Stimulated activated CD8-positive, alpha-beta memory T cell treated with anti-CD3 and anti-CD28 coated beads, Interleukin-2, amount 100 ng/mL, for 48 hours (primary cell): ENCODE measurements at places on chromosomes 16 and 17.

GRCh38 chr16:46427340-46428107, 193.7 kb downstream of the SHCBP1 start:
- no peak for DNase-seq

DNA sequence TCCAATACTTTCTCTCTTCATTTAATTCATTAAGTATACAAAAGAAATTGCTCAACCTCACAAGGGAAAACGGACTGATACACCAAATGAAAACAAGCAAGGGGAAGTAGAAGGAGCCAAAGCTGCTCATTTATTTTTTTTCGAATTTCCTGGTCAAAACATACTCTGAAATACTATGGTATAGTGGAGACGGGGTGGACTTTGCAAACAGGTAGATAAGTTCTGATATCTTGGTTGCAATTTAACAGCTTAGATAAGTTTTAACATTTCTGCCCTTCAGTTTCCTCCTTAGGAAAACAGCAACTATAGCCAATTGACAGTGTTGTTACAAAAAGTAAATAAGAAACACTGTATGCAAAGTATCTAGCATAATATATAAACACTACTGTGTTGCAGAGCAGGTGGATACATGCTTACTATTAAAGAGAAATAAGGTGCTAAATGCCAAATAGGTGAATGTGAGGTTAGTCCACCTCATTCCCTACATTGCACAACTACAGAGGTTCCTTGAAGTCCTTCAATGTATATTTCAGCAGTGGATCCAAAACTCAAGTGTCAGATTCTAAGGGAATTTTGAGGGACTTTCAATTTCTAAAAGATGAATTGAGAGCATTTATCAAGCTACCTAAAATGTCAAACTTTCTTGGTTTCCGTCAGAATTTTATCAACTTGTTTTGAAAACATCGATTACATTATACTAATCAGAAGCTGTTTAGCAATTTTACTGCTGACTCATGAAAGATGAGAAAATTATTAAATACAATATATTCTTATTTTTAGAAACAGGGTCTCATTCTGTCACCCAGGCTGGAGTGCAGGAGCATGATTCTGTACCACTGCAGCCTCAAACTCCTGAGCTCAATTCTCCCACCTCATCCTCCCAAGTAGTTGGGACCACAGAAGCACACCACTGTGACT, 11.0 kb downstream of the CCDC47 start:
- no peak for DNase-seq

GRCh38 chr17:80836658-80836965, 155.0 kb upstream of the CHMP6 start:
- DNase-seq: no peak

DNA sequence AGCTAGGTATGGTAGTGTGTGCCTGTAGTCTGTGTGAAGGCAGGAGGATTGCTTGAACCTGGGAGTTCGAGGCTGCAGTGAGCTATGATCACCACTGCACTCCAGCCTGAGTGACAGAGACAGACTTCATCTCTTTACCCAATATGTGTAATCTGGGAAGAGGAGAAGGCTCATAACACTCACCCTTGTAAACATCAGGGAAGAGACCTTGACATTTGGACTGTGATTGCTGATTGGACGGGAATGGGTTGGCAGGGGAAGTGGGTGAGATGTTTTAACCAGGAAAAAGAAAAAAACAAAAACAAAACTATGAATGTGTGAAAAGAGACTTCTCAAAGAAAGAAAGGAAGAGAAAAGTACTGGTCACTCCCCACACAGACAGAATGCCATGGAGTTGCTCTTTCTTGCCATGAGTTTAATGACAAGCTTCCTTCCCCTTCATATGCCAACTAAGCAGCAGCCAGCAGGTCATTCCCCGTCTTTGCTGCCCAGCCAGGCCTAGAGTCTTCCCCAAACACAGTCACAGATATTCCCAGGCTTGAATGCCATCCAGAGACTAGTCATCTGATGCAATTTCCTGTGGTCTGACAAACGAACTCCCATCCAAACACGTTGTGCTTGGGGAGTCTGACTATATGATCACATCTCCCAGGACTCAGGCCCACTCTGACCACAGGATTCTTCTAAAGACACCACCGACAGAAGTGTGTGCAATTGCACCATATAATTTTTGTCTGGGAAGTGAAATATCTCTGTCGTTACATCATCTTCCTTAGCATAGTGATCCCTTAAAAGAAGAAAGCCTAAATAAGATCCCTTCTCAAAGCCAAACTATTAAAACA, 3.6 kb upstream of the XAF1 start:
- no peak for DNase-seq

DNA sequence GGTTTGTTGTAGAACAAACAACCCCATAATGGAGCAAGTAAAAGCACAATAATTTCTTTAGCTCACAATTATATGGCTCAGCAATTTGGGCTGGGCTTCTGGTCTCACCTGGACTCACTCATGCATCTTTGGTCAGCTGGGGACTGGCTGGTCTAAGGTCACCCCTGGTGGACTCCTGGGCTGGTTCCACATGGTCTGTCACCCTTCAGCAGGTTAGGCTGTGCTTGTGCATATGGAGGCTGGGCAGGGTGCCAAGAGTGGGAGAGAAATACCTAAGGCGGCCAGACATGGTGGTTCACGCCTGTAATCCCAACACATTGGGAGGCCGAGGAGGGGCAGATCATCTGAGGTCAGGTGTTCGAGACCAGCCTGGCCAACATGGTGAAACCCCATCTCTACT, 27.0 kb upstream of the SMURF2 start:
- DNase-seq: no peak

- no peak for DNase-seq
Observed at GRCh38 chr17:60823515-60823914, 145.9 kb downstream of the BCAS3 start.

- no peak for DNase-seq
Observed at GRCh38 chr16:85042167-85042526, 14.6 kb downstream of the KIAA0513 start.

DNA sequence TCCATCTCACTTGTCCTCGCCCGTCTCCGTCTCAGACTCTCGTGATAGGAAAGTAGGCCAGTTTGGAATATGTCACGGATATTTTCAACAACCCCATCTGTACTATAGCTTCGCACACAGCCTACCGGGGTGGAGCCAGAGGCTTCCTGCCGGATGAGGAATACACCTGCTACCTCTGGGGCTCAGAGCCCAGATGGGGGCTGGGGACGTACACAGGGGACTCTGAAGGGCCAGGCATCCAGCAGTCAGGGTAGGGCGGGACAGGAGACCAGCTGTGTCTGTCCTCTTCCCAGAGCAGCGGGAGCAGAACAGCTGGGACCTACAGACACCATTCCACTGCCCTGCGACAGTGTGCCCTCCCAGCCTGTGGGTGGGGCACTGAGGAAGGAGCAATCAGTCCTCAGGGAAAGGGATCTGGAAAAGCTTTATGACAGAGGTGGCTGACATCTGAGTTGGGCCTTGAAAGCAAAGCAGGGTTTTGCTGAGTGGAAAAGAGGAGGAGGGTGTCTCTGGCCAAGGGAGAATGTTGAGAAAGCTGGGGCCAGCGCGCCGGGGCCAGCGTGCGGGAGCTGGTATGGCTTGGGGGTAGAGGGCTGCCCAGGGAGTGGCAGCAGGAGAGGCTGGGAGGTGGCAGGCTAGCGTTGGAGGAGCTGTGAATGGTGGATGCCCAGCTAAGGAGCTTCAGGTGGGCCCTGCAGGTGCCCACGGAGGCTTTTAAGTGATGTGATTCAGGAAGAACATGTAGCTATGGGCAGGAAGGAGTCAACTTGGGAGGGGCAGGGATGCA, 11.5 kb upstream of the SRCIN1 start:
- DNase-seq: no peak

- no peak for DNase-seq
Observed at GRCh38 chr16:79069633-79070032, 530.9 kb downstream of the MAF start.

DNA sequence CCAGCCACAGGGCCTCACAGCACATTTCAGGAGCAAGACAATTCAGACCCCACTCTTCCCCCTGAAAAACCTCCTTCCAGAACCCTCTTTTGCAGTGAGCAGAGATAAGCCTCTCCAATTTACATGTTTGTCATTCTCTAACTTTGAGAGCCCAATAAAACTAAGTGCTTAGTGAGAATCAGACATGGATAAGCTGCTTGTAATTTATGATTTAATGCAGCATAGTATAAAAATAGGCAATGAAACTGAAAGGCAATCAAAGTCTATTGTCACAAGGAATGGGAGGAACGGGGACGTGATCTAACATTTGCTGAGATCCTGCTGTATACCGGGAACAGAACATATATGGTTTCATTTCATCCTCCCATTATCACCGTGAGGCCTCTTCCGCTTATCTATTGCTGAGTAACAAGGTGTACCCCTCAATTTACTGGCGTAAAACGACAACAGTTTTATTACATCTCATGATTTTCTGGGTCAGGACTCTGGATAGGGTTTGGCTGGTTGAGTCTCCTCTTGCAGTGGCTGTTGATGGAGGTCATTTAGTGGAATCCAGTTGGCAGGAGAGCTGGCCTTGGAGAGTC, 597.4 kb downstream of the MAF start:
- DNase-seq: no peak

DNA sequence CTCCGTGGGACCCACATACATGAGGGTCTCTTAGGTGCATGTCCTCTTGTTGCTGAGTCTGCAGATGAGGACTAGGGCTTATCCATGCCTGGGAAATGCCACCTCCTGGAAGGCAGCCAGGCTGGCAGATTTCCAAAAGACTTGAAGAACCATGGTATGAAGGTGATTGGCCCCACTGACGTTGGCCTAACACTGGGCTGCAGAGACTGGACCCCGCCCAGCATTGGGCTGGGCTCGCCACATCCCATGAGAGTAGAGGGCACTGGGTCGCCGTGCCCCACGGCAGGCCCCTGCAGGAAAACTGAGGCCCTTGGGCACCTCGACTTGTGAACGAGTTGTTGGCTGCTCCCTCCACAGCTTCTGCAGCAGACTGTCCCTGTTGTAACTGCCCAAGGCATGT, 38.2 kb upstream of the IL21R start:
- DNase-seq: no peak

DNA sequence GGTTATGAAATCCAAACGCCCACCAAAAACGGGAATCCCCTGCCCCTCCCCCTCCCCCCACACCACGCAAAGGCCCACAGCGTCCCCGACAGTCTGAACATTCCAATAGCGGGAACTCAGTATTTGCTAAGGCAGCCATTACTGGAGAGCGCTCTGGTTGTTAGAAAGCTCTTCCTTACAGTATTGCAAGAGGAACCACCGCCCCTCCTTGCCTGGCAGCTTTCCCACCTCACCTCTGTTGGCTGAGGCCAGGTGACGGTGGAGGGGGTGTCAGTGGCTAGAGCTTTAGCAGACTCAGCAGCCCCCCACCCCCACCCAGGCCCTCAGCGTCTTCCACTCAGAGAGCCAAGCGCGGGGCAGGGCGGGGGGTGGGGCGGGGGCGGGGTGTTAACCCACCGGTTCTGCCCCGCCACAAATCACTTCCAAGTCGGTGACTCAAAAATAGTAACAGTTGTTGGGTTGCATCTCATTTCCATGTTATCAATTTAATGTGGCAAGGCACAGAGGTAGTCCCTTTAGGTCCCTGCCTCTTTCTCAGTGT, 2.2 kb upstream of the PLEKHH3 start:
- no peak for DNase-seq

DNA sequence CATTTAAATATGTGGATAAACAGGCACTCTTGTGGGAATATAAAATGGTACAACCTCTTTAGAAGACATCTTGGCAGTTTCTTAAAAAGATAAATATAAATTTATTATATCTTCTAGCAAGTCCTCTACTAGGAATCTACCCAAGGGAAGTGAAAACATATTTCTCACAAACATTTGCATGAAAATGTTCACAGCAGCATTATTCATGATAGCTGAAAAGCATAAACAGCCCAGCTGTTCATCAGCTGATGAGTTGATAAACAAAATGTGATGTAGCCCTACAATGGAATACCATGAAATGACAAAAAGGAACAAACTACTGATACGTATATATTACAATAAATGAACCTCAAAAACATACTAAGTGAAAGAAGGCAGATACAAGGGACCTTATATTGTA, 12.0 kb downstream of the DGKE start:
- no peak for DNase-seq

GRCh38 chr17:1229349-1229899, 40.8 kb upstream of the BHLHA9 start:
- DNase-seq: peak; percentile 21

- DNase-seq: no peak
Observed at GRCh38 chr16:66357523-66357928, 9.0 kb upstream of the CDH5 start.
